ENCODE measurements at places on chromosomes 2 and 18.

GRCh38 chr2:176546550-176546949 lies 277.3 kb downstream of the MTX2 start:
- no peak for DNase-seq

DNA sequence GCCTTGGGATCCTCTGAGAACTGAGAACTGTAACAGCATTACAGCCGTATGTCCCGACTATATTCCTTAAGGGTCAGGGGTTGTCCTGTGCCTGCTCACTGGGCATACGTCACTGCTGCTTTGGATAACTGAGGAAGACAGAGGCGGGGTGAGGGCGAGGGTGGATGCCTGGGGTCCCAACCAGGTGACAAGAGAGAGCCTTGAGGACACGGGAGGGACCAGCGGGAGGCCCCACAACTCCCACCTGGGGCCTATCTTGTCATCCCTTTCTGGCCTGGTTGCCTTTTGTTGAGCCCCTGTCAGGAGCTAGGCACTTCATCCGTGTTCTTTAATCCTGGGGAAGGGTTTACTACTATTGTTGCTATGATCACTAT lies 28.8 kb downstream of the INPP5D start:
- no peak for DNase-seq

- no peak for DNase-seq
Observed at GRCh38 chr2:162839419-162839818, 852 bp upstream of the KCNH7 start.

DNA sequence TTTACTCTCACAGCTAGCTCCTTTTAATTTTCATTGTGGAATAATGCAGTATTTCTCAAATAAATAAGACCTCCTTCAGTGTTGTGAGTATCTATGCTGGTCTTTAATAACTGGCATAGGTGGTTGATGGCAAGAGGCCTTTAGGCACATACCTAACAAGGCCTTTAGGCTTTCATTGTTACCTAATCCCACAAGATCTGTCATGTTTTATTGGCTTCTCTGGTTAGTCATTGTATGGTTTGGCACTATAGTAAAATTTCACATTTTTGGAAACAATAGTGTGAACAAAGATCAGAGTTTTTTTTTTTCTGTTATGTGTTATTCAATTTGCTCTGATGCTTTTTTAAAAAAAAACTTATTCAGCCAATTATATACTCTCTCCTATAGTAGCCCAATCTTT lies 89.8 kb upstream of the NEUROD1 start:
- DNase-seq, result no peak

DNA sequence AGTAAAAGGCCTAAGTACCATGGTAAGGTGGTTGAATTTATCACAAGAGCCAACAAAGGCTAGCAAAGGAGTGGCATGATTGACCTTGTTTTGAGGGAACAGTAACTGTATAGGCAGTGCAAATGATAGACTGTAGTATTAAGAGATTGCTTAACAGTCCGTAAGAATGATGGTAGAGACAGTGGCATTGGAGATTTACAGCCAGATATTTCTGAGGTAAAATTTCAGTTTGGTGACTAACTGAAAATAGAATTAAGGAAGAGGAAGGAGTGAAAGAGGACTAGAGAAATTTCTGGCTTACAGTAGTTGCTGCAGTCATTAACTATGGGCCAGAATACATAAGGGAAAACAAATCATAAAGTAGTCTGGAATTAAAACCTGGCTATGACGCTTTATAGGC lies 4.4 kb upstream of the BAZ2B start:
- no peak for DNase-seq

GRCh38 chr18:44777457-44778192 lies 96.9 kb downstream of the SETBP1 start:
- DNase-seq, result no peak

GRCh38 chr2:144382849-144383248 lies 137.1 kb downstream of the ZEB2 start:
- no peak for DNase-seq

DNA sequence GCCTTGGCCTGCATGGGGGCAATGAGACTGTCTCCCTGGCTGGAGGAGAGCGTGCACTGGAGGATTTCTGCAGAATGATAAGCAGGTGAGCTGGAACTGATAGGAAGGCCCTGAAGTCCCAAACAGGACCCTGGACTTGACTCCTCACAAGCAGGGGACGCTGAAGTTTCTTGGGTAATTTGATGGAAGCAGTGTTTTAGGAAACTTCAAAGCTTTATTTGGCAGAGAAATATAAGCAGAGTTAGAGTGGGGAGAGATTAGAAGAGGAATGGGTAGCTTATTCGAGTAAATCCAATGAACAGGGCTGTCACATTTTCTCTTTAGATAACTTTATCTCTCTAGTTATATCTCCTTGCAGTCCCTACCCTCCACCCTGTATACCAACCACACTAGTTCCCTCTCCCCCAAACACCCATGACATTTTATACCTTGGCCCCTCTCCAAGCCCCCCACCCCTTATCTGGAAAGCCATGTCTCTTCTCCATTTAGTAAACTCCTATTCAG lies 73.6 kb upstream of the IGFBP5 start:
- no peak for DNase-seq
